Activated T-helper 1 cell treated with anti-CD3 and anti-CD28 coated beads, Interleukin-2, amount 50 U/mL, for 16 hours (primary cell): ENCODE measurements at places on chromosomes 1 and 21.

DNA sequence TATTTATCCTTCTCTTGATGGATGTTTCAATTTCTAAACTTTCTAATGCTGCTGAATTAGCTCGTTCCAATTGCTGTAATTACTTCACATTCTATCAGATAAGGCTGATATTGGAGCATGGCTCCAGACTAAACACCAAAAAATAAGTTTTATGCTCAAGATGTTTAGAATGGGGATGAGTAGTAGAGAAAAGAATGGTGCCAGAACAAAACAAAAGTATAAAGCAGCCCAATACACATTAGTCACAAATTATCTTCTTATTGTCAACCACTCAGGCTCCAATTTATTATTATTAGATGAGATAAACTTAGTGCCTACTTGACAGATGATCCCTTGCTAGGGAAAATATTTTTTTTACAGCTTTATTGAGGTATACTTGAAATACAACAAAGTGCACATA is 21.8 kb downstream of the ATPAF1 start:
- DNase-seq = no peak

DNA sequence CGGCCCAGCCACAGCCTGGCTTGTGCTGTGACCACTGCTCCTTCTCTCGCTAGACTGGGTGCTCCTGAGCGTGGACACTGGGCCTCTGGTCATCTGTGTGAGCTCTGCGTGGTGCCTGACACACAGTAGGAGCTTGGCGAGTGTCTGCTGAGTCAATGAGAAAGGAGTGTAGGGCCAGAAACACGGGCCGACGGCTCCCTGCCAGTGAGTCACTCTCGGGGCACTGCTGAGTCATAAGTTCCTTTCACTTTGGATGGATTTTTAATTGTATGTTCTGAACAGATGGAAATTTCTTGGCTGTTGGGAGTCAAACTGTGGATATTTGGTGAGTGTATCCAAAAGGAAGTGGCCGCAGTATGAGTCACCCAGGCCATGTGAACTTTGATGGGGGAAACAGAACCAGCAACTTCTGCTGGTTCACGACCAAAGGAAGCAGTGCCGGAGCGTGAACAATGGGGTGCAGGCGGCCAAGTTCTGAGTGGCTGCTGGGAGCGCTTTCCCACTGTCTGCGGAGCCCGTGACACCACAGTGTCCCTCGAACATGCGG is 41.0 kb upstream of the COL18A1 start:
- DNase-seq = no peak

DNA sequence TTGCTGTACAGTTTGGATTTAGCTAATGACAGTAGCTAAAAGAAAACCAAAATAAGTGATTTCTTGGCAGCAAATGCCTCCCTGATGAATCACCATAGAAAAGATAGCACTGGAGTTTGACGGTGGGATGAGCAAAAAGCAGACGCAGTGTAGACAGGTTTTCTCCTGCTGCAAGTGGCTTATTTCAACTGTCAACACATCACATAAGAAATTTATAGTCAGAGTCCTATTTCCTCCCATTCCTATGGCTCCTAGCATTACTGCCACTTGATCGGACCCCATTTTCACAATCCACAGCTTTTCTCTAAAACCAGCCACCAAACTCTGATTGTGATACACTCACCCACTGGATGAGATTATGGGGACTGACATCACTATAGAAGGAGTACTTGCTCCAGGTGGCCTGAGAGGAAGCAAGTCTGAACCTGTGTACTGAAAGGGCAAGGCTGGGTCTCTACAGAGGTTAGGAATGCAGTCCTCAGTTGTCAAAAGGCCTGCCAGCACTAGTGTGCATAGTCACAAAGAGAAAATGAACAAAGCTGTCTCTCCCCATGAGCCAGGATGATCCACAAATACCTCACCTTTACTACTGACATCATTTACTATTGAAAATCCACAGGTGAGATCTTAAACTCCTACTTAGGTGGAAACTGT is 359.8 kb downstream of the LTN1 start:
- no peak for DNase-seq

DNA sequence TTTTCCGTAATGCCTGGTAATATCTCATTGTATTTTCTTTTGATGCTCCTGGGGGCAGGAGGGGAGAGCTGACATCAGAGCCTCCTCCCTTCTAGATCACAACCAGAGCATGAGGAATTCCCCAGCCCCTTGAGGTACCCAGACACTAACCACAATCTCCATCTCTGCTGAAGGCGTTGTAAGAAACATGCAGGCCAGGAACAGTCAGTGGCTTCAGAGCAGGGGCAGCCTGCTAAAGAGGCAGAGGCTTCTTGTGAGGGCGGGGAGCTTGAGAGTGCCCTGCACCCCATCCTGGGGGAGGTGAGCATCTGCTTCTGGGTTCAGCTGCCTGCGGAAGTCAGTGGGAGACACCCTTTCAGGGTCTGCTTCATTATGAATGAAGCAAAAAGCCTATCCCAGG is 19.0 kb downstream of the MAPKAPK2 start:
- DNase-seq = no peak

DNA sequence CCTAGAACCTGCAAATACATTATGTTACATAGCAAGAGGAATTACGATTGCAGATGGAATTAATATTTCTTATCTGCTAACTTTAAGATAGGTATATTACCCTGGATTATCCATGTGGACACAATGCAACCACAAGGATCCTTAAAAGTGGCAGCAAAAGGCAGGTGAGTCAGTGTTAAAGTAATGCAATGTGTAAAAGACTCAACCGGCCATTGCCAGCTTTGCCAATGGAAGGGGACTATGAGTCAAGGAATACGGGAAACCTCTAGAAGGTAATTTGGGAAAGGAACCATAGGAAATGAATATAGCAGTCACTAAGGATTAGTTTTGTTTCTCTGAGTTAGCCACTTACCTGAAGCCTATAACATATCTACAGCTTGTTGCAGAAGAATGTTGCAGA is 692.1 kb upstream of the ZP4 start:
- DNase-seq = no peak

DNA sequence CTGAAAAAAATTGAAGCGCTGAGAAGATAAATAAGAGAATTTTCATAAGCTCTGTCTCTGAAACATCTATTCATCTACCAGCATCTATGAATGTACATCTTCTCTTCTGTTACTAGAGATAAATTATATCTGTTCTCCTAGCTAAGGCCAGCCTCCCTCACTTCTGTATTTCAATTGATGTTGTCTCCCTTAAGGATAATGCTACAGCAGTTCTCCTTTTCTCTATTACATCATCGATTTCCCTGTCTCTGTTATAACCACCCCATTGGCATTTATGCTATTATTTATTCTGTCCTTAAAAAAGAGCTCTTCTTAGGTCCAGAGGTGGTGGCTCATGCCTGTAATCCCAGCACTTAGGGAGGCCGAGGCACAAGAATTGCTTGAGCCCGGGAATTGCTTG is 42.9 kb upstream of the TMCO2 start:
- no peak for DNase-seq

DNA sequence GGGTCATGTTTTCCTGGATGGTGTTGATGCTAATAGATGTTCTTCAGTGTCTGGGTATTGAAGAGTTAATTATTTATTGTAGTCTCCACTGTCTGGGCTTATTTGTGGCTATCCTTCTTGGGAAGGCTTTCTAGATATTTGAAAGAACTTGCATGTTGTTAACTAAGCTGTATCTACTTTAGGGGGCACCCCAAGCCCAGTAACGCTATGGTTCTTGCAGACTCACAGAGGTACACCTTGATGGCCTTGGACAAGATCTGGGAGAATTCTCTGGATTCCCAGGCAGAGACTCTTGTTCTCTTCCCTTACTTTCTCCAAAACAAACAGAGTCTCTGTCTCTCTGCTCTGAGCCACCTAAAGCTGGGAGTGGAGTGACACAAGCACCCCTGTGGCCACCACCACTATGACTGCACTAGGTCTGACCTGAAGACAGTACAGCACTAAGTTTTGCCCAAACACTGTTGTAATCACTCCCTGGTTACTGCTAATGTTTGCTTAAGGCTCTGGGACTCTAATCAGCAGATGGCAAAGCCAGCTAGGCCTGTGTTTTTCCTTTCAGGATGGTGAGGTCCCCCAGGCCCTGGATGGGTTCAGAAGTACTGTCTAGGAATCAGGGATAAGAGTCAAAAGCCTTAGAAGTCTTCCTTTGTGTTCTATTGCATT is 76.5 kb upstream of the C1orf21 start:
- no peak for DNase-seq

GRCh38 chr1:230090194-230090711 is 23.2 kb downstream of the GALNT2 start:
- no peak for DNase-seq

- DNase-seq = no peak
Measured at GRCh38 chr1:196178083-196178635, 430.1 kb downstream of the KCNT2 start.

DNA sequence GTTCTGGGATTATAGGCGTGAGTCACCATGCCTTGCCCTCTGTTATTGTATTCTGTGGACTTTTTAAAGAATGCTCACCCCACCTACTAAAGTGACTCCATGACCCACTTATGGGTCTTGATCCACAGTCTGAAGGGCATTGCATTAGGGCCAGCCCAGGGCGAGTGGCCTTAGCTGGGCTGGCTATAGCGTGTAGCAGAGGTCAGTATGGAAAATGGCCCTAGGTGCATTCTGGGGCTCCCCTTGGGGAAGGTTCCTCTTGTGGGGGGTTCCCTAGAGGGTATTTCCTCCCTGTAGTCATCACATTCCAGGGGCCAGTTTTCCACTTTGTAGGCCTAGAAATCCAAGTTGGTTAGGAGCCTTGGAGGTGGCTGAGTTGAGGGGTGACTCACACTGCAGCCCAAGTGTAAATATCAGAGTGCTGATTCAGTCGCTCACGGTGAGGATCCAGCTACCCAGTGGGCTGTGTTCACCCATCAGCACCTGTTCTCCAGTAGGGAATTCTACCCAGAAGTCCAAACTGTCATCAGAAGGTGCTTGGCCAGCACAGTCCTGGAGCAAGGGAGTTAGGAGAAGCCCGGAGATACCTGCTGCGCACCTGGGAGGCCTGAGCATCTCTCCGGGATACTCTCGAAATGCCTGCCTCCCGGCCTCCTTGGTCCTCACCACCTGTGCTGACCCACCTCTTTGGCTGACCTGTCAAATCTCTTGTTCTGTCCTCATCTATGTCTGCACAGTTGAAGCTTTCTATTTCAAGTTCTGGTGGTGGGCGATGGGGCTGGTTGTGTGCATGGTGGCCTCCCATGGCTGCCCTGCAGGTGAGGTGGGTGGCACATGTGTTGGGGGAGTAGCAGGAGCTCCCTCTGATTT is 52.2 kb downstream of the NENF start:
- DNase-seq = no peak

- no peak for DNase-seq
Measured at GRCh38 chr1:54310439-54311328, 95.5 kb downstream of the SSBP3 start.

DNA sequence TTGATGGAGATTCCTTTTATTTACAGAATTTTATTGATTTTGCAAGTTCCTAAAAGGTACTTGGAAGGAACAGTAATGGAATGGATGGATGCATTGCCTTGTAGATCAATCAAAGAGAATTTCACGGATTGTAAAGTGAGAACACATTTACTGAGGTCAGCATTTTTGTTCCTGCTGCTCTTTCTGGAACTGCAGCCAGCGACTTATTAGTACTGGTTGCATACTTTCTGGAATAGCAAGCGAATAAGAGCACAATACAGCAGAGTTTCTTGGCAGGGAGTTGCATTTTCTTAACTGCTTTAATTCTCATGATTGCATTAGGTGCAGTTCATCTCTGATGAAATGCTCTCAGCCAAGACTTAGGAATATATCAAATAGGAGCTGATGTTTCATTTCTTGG is 106.1 kb upstream of the CHODL start:
- DNase-seq = no peak

DNA sequence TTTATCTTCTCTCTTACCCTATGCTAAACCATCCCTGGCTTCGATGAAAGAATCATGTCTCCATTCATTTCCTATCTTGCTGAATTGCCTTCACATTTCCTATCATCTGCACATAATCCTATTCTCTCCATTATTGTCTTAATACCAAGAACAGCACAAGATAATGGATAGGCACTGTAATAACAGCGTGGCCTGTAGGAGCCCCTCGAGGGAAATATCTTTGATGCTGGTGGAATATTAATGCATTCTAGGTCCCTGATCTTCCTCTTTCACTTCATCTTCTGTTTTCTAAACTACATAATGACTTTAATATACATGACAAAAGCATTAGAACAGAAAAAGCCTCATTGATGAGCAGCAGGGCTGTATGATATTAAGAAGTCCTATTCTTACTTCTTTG is 720.6 kb downstream of the RWDD3 start:
- no peak for DNase-seq

DNA sequence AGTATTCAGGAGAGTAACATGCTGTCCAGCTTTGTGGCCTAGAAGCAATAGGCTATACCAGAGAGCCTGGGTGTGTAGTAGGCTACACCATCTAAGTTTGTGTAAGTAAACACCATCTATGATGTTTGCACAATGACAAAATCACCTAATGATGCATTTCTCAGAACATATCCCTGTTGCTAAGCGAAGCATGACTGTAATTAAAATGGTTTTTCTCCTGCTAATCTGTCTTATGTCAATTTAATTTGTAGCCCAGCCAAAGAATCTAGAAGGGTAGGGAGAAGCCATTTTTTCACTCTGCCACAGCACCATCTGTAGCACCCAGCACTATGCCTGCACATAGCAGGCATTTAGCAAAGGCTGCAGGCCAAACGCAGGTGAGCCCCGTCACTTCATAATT is 2.0 kb upstream of the TTC24 start:
- no peak for DNase-seq

GRCh38 chr1:230291731-230292620 is 134.2 kb downstream of the PGBD5 start:
- no peak for DNase-seq

- no peak for DNase-seq
Measured at GRCh38 chr1:173453982-173454381, 23.2 kb upstream of the PRDX6 start.

GRCh38 chr1:201553496-201554189 is 14.7 kb downstream of the NAV1 start:
- no peak for DNase-seq

DNA sequence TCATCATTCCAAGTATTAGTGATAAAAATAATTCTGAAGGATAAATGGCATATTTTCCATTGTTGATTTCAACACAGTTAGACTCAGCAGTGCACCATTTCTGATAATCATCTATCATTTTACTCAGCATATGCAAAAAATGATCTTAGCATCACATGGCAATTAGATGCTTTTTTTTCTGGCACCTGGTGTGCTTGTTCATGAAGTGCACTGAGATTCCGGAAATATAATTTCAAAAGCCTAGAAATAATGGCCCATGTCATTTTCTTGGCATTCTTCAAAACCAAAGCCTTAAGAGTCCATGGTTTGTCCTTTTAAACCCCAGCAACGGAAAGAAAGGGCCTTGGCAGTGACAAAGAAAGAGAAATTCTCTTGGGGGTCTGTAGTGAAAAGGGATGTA is 278.8 kb downstream of the KIF26B start:
- no peak for DNase-seq

DNA sequence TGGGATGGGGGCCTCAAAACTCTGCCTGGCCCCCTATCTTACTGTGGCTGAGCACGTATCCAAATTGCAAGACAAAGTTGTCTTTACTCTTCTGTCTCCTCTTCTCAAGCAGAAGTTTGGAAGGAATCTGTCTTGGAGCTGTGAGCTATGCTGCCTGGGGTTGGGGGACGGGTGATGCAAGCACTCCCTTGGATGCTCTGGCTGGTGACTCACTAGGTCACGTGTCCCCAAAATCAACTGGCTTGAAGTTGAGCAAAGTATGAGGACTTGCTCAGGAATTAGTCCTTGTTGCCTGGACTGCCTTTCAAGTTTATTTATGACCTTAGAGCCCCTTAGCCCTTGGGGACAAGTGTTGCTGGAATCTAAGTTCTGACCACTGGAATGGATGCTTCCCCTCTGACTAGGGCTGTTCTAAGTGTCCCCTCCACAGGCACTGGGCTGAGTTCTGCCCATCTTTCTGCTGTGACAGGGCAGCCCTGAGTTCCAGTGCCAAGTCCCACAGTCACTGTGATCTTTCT is 269.5 kb downstream of the HHAT start:
- no peak for DNase-seq
